ENCODE measurements at places on chromosomes 3 and 15.

GRCh38 chr3:187072511-187072910 is 66.8 kb downstream of the RPL39L start:
- no peak for DNase-seq

DNA sequence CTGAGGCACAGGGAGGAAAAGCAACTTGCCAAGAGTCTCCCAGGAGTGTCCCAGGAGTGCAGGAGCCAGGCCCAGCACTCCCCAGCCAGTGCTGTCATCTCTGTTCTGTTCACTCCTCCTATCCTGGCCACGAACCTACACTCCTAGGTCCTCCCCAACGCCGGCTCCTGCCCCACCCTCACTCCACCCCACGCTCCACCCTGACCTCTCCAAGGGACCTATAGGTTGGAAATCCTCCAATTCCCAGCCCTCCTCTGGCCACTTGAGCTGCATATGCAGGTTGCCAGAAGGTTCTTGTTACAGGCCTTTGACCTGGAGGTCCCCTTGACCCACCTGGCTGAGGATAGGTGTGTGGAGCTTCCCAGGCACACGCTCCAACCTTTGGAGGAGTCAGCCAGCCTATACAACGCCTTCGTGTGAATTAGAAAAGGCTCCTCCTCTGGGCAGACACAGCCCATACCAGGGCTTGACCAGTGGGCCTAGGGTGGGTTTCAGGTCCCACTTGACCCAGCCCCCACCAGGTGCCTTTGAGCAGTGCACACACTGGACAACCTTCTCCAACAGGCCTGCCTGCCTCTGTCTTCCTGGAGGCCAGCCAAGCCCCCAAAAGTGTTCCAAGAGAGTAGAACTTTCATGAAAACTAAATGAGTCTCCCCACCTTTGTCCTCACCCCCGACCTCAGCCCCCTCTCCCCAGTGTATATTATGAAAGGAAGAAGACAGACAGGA is 167.2 kb upstream of the TLE3 start:
- no peak for DNase-seq

DNA sequence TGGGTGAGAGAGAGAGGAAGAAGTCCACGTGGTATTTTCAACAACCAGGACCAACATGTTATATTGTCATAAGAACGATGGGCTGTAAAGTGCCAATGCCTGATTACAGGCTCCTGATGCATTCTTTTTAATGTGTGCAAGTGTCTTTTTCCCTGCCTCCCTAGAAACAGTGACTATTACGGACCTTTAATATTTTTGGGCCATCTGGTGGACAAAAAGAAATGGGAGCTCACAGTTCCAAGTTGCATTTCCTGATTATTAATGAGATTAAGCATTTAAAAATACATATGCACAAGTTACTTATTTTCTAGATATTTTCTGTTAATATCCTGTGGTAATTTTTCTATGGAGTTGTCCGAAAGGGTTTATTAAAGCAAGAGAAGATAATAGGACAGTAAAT is 530.2 kb downstream of the NR2F2 start:
- no peak for DNase-seq

DNA sequence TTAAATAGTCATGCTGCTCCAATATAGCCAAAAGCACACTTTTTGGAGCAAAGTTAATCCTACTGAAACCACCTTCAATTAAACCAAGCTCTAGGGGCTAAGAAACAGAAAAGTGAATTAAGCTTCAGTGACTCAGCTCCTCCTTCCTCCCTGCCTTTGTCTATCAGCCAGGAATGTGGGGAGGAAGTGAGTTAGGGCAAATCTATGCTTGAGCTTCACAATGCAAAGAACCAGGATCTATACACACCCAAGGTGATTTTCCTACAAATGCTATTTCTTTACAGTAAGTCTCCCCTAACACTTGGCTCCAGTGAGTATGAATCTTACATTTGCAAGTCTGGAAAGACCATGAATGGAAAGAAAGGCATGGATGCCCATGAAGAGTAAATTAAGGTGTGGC is 212.1 kb downstream of the P3H2 start:
- no peak for DNase-seq

DNA sequence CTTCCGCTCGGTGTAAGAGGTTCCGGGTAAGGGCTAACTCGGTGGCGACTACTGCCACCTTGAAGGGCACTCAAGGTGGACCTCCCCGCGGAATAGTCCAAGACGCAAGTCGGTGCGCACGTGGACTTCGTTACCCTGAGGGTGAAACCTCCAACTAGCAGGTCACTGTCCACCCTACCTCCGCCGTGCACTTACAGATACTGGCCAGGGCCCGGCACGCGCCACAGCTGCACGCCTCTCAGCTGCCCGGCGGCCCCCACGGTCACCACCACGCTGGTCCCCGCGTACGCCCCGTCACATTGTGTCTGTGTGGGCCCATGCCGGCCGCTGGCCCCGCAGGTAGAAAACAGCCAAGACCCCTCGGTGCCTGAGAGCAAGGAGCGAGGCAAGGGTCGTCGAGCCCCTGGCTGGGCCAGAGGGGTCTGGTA is 1.1 kb downstream of the LTK start:
- no peak for DNase-seq

Data from activated CD8-positive, alpha-beta memory T cell treated with anti-CD3 and anti-CD28 coated beads, Interleukin-2, amount 50 U/mL, for 48 hours (primary cell).